Retinal pigment epithelial cell (primary cell): ENCODE measurements at places on chromosomes 12 and 14.

GRCh38 chr12:57615637-57616036 is 4.4 kb downstream of the ARHGEF25 start:
- no peak for DNase-seq

GRCh38 chr14:101736071-101736470 is 25.4 kb upstream of the PPP2R5C start:
- DNase-seq = no peak

GRCh38 chr12:123063535-123063934 is 83.1 kb downstream of the ARL6IP4 start:
- DNase-seq = no peak

DNA sequence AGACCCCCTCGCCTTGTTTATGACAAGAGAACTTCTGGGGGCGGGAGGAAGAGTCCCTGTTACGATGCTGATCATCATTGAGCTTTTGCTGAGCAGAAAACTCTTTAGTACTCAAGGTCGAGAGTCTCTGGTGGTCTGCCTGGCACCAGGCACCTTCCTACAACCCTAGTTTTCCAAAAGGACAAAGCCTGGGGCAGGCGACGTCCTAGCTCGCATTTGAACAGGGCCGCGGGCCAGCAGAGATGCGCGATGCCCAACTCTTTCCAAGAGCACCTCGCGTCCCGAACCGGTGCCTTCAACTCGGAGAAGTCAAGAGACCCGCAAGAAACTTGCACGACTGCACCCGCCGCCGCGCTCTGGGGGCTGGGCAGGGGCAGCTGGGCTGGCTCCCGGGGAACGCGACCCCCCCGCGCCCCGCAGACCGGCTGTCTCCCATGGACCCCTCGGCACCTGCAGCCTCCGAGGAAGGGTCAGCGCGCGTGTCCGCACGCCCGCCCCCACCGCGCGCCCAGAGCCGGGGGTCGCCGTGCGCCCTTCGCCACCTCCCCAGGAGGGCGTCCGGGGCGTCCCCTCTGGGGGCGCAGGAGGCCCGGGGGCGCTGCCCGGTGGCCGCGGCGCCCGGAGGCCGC is 377 bp upstream of the BCL7A start:
- DNase-seq = no peak

- no peak for DNase-seq
These were observed 63.3 kb upstream of the HSPB8 start for GRCh38 chr12:119115296-119115905.

DNA sequence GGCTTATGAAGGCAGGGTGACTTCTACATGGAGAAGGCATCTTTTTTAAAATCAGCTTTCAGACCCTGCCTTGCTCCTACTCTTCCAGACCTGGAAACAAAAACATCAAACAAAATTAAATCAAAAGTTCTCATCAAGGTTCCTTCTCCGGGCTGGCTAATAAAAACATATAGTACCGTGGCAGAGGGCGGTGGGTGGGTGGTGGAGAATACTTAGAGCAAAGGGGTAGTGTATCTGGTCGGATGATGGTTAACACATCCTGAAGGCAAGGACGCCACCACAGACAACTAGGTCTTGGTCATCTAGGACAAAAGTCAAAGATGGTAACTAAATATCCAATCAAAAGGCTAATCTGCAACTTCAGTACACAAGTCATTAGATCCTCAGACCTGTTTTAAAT is 1.8 kb downstream of the DAD1 start:
- no peak for DNase-seq

- no peak for DNase-seq
These were observed 77.2 kb downstream of the BAZ1A start for GRCh38 chr14:34797747-34798583.

DNA sequence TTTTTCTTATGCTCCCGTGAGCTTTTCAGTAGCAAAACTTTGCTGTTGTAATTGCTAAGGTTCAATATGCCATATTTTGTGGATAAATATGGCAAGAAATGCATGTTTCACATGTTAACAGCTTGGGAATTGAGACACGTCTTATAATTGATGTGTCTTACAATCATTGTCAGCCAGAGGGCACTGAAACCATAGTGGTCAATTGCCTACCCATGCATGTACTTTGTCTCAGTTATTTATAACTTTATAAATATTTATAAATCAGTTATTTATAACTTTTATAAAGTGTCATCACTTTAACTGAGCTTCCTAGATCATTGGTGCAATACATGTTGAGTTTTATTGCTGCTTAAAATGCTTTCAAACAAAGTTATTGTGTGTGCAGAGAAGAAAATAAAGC is 82.0 kb downstream of the CATSPERB start:
- peak; percentile 37 for DNase-seq

DNA sequence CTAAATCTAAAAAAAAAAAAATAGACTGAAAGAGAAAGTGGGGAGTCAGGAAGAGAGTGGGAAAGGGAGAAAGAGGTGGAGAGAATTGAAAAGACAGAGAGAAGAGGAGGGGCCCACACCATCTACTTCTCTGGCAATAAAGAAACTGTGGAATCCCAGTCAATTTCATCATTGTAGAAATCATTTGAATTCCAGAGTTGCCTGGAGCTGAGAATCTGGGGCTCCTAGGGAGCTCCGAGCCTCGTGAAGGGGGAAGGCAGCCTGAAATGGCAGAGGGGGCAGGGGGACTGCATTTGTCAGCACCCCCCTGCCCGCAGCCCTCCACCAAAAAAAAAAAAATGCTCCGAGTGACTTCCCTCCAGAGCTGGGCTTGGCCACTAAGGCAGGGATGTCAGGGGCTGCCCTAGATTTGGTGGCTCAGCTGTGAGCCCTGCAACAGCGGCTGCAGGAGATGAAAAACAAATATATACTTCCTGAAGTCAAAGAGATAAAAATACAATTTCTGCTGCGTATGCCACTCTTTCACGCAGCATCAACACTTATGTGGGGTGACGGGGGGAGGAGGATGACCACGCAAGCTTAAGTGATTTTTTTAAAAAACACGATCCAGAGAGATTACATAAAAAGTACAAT is 80.5 kb downstream of the BCL11B start:
- DNase-seq = no peak

- DNase-seq = peak; percentile 84
These were observed 128.0 kb downstream of the BCAT1 start for GRCh38 chr12:24820872-24821271.

DNA sequence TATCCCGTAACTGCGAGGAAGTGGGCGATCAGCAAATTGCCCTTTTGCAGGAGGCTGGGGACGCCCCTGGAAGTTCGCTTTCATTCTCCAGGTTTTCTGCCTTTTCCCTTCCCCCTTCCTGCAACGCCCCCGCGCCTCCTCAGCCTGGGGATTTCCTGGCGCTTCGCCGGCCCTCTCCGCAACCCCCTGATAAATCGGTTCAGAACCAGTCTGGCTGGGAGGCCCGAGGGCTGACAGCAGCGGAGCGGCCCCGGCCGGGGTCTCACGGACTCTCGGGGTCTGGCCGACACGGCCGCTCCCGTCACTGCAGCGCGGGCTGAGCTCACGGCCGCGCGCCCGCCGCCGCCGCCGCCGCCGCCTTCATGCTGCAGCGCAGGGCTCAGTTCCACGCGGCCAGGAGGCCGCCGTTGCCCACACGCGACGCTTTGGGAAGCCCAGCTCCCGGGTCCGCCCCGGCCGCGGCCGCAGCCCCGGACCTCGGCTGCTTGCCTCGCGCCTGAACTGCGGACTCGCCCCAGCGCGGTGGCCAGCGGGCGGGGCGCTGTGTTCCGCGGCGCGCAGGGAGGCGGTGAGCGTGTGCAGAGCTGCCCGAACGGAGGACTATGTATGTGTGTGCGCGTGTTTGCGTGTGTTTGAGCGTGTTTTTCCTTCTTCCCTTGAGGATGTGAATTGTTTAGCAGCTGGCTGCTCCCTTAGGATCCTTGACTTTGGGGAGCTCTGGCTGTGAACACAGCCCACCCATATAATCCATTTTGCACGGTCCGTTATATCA is at the start of gene LRFN5:
Gene LRFN5 (plus strand): TSS at position 345 of the 772 bp plus-strand sequence.
- no peak for DNase-seq

GRCh38 chr12:86331012-86331411 is 74.8 kb upstream of the MGAT4C start:
- DNase-seq = no peak

DNA sequence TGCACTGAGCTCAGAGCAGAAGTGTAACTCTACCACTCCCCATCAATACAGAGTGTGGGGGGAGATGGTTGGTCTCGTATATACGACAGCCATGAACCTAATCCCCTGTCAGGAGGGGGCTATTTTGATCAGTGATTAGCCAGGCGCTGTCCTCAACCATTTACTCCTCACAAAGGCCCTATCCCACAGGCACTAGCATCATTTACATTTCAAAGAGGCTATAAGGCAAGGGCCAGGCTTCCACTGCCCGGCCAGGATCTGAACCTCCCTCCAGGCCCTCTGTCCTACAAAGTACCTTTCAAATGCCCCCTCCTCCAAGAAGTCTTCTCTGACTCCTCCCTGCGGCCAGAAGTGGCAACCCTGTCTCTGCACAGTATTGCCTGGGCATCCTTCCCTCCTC is 74.7 kb downstream of the ITPK1 start:
- DNase-seq = no peak

- no peak for DNase-seq
These were observed 12.5 kb downstream of the PLEKHG6 start for GRCh38 chr12:6322969-6323339.

DNA sequence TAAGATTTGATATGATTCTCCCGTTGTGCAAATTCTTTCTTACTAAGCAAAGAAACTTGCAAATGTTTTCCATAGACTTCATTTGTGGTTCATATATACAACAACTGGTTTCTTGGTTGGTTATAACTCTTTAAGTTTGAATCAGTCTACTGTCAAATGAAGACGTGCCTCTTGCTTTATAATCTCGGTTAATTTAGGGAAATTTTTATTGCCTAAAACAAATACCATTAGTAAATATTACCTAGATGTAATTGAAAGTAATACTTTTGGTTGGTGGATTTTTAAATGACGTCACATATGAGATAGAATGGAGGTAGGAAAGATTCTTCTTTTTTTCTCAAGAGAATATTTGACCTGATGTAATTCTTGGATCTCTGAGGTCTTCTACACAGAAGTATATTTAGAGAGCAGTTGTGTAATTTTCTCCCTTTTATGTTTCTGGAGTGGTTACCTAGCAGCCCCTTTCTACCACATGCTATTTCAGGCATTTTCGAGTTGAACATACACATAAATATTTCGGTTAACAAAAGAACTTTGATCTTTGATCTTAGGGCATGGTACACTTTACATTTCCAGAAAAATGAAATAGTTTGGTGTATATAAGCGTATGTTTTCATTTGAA is 1.7 kb downstream of the ATF7IP start:
- no peak for DNase-seq

- DNase-seq = no peak
These were observed 451.6 kb downstream of the RGS6 start for GRCh38 chr14:72383865-72384264.

DNA sequence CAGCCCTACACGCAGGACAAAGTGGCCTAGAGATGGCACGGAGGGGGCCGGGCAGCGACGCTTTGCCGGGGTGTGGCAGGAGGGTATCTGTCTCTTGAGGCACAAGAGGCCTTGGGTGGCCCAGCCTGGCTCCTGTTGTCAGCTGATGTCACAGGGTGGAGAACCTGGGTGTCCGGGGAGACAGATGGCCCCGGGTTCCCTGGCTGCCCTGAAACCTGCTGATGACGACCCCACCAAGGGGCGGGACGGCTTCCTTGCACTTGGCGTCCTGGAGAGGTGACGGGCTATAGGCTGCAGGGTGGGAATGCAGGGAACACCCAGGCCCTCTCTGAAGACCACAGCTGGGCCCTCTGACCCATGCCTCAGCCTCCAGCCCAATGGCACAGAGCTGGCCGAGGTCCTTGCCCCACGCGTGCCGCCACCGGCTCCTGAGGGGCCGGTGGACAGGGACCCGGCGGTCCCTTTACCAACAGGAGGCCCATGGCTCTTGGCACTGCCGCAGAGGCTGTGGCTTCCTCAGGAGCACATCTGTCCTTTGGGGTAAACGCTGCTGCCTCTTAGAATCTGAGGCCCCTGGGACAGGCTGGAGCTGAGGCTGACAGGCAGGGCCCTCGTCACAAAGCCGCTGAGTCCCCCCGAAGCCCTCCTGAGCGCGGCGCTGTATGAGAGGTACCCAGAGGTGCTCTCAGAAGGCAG is 16.4 kb downstream of the TRMT61A start:
- no peak for DNase-seq

DNA sequence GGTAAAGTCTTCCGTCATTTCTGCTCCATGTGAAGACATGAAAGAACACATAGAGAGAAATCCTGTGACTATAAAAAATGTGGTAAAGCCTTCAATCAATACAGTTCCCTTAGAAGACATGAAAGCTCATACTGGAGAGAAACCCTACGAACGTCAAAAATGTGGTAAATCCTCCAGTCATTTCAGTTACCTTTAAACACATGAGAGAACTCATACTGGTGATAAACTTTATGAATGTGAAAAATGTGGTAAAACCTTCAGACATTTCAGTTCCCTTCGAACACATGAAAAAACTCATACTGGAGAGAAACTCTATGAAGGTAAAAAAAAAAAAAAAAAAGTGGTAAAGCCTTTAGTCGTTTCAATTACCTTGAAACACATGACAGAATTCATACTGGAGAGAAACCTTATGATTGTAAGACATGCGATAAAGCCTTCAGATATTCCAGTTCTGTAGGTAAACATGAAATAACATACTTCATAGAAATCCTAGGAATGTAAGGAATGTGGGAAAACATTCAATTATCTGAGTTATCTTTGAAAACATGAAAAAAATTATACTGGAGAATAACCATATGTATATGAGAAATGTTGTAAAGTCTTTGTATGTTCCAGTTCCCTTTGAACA is 60.4 kb downstream of the MAP4K5 start:
- DNase-seq = no peak

- no peak for DNase-seq
These were observed 194.5 kb downstream of the TSPAN9 start for GRCh38 chr12:3271639-3272038.

- DNase-seq = no peak
These were observed 31.3 kb downstream of the CYP46A1 start for GRCh38 chr14:99715266-99716000.

DNA sequence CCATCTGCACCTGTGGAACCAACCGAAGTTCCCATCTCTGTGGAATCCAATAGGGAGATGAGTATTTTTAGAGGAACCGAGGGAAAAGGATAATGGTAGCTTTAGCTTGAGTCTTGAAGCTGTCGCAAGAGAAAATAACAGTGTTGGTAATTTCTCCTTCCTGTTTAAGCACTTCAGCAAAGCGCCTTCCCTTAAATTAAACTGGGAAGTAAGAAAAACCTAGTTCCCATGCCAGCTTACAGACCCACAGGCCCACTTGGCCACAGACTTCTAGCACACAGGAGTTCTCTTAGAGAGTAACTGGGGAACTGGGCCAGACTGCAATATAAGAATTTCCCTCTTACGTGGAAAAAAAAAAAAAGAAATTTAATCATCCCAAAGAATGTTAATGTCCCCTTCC is 223.8 kb downstream of the EFCAB11 start:
- no peak for DNase-seq

- DNase-seq = no peak
These were observed 66.5 kb upstream of the ABCD2 start for GRCh38 chr12:39685854-39686657.
